ENCODE measurements at places on chromosomes 1 and 21. TPM values are rescaled to one million over a fixed set of nuclear protein-coding genes. Genes with fewer than 3 reads are reported as not detected.

Gene BEST4
- 0.47 TPM for total RNA-seq

Gene ZSCAN20
- total RNA-seq = 2.8 TPM

- DNase-seq = no peak
- no peak overlapping the region for H3K27ac ChIP-seq
- no peak overlapping the region for H3K4me3 ChIP-seq
- peaks cover 10% of the 10 kb centered on the region for H3K4me1 ChIP-seq
- H3K27me3 ChIP-seq = peaks cover 7% of the 10 kb centered on the region
- H3K36me3 ChIP-seq = no peaks in the 10 kb centered on the region
Measured at GRCh38 chr21:36122977-36123376, 11.9 kb upstream of the CBR3 start.

DNA sequence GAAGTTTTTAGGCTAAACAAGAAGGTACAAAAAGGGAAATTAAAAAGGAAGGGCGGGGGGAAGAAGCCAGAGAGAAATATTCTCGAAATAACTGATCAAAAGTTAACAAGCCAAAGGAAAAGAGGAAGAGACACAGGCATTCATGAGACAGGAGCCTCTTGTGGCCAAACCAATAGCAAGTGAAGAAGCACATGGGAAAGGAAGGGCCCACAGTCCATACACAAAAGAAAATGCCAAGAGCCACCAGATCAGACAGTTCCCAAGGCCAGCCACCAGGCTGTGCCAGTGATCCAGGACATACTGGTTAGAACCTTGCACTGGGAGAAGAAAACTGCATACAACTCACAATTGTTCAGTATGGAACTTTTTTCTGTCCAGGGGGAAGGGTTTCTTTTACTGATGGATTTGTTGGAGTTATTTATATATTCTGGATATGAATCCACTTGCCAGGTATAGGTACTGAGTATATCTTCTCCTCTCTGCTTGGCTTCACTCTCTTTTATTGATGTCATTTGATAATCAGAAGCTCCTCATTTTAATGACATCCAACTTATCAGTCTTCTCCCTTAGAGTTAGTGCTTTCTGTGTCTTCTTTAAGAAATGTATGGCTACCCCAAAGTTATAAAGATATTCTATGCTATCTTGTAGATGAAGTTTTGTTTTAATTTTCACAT, 76.8 kb downstream of the CD46 start:
- peaks cover 98% of the 10 kb centered on the region for H3K4me1 ChIP-seq
- H3K27ac ChIP-seq = peak overlapping the region; percentile 67
- no peak overlapping the region for H3K4me3 ChIP-seq
- H3K36me3 ChIP-seq = peaks cover 24% of the 10 kb centered on the region
- peak; percentile 36 for DNase-seq

- H3K4me3 ChIP-seq = no peak overlapping the region
- DNase-seq = no peak
- no peak overlapping the region for H3K27ac ChIP-seq
- H3K27me3 ChIP-seq = peaks cover 2% of the 10 kb centered on the region
Measured at GRCh38 chr1:150780510-150780909, 14.9 kb upstream of the CTSS start.

- peaks cover 28% of the 10 kb centered on the region for H3K36me3 ChIP-seq
- DNase-seq = no peak
- peaks cover 86% of the 10 kb centered on the region for H3K4me1 ChIP-seq
Measured at GRCh38 chr1:92538413-92539061, 51.8 kb upstream of the GFI1 start.

- no peaks in the 10 kb centered on the region for H3K4me1 ChIP-seq
- H3K36me3 ChIP-seq = peaks cover 26% of the 10 kb centered on the region
- no peak overlapping the region for H3K4me3 ChIP-seq
- no peak for DNase-seq
- no peak overlapping the region for H3K27ac ChIP-seq
Measured at GRCh38 chr1:246860401-246860800, 71.3 kb downstream of the AHCTF1 start.

- no peak overlapping the region for H3K27ac ChIP-seq
Measured at GRCh38 chr1:160410406-160411005, 10.1 kb downstream of the VANGL2 start.

DNA sequence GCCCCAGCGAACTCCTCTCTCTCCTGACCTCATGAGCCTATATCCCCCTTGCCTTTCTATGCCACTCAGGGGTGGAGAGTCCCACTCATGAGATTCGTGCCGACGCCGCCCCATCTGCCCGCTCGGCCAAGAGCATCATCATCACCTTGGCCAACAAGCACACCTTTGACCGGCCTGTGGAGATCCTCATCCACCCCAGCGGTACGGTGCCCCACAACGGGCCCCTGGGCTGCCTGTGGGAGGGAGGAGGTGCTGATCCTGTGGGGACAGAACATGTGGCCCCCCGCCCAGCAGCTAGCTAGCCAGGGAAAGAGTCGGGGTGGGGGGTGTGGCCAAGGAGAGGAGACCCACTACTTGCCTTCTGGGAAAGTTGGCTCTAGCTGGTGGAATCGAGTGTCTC, 27.8 kb downstream of the VWA5B1 start:
- H3K4me1 ChIP-seq = peaks cover 22% of the 10 kb centered on the region
- peaks cover 18% of the 10 kb centered on the region for H3K27me3 ChIP-seq
- DNase-seq = no peak
- no peak overlapping the region for H3K27ac ChIP-seq
- no peaks in the 10 kb centered on the region for H3K36me3 ChIP-seq

Measured in activated T-helper 1 cell treated with anti-CD3 and anti-CD28 coated beads, Interleukin-12 subunit alpha, Interleukin-12 subunit beta, Interleukin-2, Interleukin-4 antibody, amounts not matched to agents 30 ng/mL and 10 ng/mL and 1 ng/mL, durations not matched to agents 14 hours and 24 hours and 36 hours (primary cell).